ENCODE measurements at places on chromosomes 3 and 15.
A peak's percentile ranks its signal among the peaks of the same experiment; 100 is the strongest.

GRCh38 chr15:43776718-43777266 is at the start of gene ELL3:
Gene ELL3 (minus strand): TSS chr15:43776966. CDS start chr15:43776901, 65 bp downstream.
- DNase-seq, result peak; percentile 89

GRCh38 chr15:76460871-76461270 is 124.3 kb downstream of the ISL2 start:
- no peak for DNase-seq

DNA sequence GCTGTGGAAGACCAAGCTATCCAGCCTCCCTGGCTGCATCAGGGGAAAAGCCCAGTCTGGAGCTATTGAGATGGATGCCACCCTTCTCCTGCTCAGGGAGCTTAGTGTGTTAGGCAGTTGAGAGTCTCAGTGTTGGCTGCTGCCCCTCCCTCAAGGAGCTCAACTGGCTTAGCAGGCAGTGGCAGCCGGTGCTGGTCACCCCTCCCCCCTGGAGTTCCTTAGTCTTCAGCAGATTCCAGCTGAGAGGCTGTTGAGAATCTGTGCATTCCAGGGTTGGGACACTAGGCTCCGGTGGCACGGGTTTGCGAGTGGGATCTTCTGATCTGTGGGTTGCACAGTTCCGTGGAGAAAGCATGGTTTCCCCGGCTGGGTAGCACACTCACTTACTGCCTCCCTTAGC is 883.8 kb downstream of the NSUN3 start:
- no peak for DNase-seq

DNA sequence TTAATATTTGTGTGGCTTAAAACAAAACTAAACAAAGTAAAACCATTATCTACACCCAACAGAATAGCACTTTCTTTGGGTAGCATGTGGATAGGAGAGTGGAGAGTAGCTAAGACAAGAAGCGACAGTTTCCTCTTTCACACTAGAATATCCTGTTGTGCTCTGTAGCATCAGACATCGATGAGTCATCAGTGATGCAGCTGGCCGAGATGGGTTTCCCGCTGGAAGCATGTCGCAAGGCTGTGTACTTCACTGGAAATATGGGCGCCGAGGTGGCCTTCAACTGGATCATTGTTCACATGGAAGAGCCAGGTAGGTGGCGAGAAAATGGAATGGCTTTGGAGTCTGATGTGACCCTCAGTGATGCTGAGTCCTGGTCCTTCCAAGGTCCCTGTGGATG is 108.1 kb downstream of the USP13 start:
- DNase-seq, result peak; percentile 67

GRCh38 chr3:35653347-35653746 is 14.0 kb downstream of the ARPP21 start:
- DNase-seq, result no peak

All from suppressor macrophage treated with lipopolysaccharide for 4 hours (primary cell).